Activated T-cell treated with anti-CD3 and anti-CD28 coated beads for 4 hours (primary cell): ENCODE measurements at places on chromosomes 12 and 14.

- no peak for DNase-seq
Observed at GRCh38 chr12:41264281-41264680, 76.2 kb downstream of the PDZRN4 start.

DNA sequence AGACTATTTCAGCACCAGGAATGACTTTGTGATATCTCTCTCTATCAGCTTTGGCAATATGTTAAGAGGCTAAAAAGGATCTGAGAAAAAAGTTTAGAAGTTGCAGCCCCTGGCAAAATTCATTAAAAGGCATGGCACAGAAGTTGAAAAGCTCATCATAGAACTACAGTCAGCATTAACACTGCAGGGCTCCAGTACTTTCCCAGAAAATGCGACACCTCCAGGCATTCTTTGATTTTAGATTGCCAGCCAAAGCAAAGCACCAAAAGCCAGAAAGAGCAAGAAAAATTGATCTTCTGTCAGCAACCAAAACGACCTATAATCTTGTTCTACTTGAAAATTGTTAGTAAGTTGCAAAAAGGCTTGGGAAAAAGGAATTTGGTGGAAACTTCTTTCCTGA lies 713.5 kb downstream of the FSCB start:
- DNase-seq = no peak

- DNase-seq = no peak
Observed at GRCh38 chr12:112346194-112346593, 36.0 kb downstream of the HECTD4 start.

GRCh38 chr12:13390381-13390861 lies 193.9 kb downstream of the EMP1 start:
- no peak for DNase-seq

DNA sequence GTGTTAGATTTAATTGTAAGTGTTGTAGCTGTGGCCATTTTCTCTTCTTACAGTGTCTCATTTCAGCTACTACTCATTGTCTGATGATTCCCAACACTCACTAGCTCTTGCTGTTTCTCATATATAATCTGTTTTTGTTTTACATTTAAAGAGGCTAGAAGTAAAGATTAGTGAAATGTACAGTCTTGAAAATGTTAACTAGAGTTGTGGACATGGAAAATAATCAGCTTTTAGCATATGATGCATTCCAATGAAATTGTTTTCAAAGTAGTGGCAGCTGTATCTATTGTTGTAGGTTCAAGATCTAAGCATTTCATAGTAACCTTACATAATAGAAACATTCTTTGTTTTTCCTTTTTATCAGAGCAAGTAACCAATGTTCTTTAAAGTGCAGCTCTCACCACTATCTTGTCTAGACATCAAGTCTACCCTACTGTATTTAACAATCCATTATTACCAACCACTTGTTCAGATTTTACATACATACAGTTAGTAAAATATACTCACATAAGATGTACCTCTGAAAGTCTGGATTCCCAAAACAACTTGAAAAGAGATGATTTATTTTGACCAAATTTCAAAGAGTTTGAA lies 76.9 kb downstream of the PPHLN1 start:
- DNase-seq = no peak

- DNase-seq = no peak
Observed at GRCh38 chr14:91231446-91231845, 13.1 kb downstream of the GPR68 start.

GRCh38 chr12:121955258-121956237 lies 37.2 kb downstream of the CFAP251 start:
- no peak for DNase-seq

DNA sequence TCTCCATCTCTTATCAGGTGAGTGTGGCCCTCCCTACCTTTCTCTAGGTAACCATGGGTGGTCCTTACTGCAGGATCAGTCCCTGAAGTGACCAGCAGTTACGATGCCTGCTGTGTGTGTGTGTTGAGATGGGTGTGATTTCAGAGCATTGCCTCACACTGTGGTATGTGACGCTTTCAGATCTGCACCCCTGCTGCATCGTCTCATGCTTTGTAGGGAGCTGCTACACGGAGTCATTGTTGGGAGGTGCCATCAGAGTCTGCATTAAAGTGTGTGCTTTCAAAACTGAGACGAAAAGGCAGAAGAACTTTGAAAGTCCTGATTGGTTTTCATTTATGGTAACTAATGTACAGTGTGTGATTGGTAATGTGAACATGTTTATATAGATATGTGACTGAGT lies 150.5 kb downstream of the PELI2 start:
- DNase-seq = no peak

DNA sequence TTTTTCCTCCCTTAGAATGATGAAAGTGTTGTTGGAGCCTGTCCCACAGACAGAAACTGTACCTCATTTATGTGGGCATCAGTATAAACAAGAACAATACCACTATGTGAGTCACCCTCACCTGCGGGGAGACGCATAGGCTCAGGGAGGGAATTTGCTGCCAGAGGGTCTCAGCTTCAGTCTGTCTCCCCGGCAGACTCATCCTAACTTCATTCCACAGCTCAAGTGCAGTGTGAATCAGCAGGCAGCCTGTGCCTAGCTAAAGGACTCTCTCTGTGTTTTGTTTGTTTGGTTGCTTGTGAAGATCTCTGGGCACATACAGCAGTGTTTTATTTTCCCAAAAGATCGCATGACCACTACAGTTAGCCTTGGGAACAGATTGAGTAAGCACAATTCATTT lies 98.9 kb downstream of the PRKCH start:
- no peak for DNase-seq

DNA sequence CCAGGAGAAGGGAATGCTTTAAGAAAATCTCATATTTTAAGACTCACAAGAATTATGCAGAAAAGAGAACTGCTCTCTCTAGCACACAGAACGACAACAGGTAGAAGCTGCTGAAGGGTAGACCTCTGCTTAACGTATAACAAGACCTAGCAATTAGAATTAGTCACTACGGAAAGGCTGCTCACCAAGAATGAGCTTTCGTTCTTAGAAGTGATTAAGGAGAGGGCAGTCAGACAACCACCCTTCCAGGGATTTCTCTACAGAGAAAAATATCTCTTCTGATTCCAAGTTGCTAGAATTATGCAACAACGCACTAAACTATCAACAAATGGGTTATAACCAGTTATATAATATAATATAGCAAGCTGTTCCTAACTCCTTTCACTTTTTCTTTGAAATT lies 18.6 kb downstream of the LRIG3 start:
- DNase-seq = no peak

- DNase-seq = no peak
Observed at GRCh38 chr14:35858521-35859209, 32.5 kb downstream of the BRMS1L start.

DNA sequence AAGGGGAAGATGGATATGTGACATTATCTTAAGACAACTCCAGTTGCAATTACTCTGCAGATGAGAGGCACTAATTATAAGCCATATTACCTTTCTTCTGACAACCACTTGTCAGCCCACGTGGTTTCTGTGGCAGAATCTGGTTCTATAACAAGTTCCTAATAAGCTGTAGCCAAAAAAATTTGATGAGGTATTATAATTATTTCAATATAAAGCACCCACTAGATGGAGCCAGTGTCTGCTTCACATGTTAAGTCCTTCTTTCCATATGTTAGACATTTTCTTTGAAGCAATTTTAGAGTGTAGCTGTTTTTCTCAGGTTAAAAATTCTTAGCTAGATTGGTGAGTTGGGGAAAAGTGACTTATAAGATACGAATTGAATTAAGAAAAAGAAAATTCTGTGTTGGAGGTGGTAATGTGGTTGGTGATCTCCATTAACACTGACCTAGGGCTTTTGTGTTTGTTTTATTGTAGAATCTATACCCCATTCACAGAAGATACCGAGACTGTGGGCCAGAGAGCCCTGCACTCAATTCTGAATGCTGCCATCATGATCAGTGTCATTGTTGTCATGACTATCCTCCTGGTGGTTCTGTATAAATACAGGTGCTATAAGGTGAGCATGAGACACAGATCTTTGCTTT lies 36.9 kb downstream of the PSEN1 start:
- DNase-seq = no peak

DNA sequence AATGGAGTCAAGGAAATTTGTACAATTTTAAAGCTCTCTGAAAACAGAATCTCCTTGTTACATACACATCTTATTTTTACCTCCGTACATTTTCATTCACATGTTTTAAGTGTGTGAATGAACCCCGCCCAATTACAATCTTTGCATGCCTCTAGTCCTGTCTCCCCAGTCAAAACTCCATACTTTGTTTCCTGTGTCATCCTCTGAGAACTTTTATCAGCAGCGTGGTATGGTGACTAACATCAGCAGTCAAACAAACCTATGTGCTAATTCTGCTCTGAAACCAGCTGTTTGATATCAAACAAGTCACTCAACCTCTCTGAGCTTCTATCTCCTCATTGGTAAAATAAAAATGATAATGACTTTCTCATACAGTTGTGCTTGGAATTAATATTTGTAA lies 15.8 kb upstream of the ERGIC2 start:
- DNase-seq = no peak

GRCh38 chr12:111438481-111438880 lies 32.8 kb downstream of the SH2B3 start:
- DNase-seq = no peak

DNA sequence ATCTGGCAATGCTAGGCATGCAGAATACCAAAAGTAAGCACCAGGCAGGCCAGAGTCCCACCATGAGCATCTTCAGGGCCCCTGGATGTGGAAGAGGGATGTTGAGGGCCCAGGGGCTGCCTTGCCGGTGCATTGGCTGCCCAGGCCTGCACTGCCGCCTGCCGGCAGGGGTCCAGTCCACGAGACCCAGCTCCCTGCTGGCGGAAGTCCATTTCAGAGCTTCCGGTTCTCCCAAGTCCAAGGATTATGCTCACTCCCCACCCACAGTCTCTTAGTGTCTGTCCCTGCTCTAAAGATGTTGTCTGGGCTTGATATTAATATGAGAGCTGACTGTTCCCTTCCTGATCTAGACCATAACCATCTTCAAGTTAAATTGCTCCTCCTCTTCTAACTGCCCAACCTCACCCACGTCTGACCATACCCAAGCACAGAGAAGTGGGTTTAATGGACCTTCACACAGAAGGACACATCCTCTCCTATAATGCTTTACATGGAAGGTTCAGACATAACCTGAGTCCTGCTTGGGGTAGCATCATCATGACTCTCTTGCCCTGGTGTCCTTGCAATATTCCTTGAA lies 117.4 kb downstream of the DAD1 start:
- DNase-seq = no peak

GRCh38 chr12:77777274-77777673 lies 53.4 kb upstream of the NAV3 start:
- no peak for DNase-seq

GRCh38 chr12:26806556-26806955 lies 26.4 kb downstream of the ITPR2 start:
- no peak for DNase-seq

GRCh38 chr12:79938843-79939242 lies 3.9 kb upstream of the PPP1R12A start:
- DNase-seq = no peak

DNA sequence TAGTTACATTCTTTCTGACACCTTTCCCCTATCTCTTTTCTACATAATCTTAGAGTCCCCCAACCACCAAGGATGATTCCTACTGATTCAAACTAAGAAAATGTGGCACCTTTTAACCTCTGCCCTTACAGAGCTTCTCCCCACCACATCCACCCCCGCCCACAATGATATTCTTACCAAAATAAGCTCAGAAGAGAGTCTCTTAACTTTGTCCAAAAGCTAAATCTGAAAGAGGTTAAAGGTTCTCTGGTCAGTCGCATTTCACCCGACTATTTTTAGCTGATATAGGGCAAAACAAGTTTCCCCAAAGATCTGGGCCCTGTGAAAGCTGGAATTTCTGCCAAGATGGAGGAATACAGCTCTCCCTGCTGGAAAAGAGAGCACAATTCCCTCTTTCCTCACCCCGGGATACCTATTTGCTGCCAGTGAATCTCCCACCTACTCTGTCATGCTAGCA lies 128.6 kb downstream of the ZFP36L1 start:
- DNase-seq = no peak

- no peak for DNase-seq
Observed at GRCh38 chr12:84727961-84728360, 184.6 kb downstream of the SLC6A15 start.

DNA sequence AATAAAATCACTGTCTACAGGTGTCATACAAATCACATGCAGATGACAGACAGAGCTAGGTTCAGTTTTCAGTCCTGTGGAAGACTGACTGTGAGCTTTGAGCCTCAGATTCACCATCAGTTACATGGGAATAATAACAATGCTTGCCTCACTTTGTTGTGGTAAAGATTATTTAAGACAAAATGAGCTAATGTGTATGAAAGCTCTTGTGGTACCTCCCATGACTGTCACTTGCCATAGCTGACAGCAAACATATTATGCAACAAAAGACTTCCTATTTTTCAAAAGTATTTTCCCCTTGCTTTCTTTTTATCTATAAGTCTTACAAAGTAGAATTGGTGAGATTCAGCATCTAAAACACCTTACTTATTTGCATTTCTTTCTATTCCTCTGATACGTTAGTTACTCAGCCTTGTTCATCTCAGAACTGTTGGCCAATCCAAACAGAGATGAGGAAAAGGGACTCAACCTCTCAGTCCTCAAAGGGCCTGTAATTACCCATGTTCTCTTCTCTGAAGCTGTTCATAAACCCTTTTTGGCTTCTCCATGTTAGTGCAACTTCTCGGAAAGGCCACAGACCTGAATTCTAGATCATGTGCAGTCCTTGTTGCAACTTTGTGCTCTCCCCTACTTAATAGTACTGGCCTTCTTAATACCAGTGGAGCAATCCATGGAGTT lies 8.8 kb upstream of the DDHD1 start:
- no peak for DNase-seq

GRCh38 chr12:11813438-11813813 lies 164.0 kb downstream of the ETV6 start:
- DNase-seq = no peak

DNA sequence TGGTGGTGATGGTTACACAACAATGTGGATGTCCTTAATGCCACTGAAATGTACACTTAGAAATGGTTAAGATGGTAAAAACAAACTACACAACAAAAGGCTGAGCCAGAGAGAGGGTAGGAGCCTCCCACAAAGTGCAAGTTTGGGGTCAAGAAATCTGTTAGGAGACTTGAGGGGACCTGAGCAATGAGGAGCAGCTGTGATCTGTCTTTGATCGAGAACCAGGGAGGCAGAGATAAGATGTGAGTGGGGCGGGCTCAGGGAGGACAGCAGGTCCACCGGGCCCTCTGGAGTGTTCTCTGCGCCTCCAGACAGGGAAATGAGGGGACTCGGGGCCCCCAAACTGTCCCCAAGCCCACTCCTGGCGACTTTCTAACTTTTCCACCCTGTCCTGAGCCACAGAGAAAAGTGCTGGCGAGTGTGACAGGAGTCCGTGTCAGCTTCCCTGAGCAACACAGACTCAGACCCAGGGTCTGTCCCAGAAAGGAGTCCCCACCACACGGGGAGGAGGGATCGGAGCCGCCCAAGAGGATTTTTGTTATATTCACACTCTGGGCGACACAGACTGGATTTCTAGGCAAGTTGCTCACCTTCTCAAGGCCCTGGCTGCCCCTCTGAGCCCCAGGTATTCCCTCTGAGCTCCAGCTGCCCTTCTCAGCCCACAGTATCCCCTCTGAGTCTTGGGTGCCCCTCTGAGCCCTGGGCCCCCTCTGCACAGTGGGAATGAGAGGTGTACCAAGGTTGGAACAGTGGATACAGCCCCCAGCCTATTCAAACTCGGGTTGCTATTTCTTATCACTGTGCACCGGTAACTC lies 11.5 kb upstream of the SCARB1 start:
- no peak for DNase-seq
